ENCODE measurements at places on chromosomes 4 and X. TPM values are rescaled to one million over a fixed set of nuclear protein-coding genes. Genes with fewer than 3 reads are reported as not detected.

GRCh38 chr4:54542119-54542438 is 115.7 kb upstream of the KIT start:
- H3K27me3 ChIP-seq, result no peaks in the 10 kb centered on the region
- H3K4me3 ChIP-seq, result no peak overlapping the region
- H3K36me3 ChIP-seq, result no peaks in the 10 kb centered on the region
- H3K4me1 ChIP-seq, result peaks cover 20% of the 10 kb centered on the region

DNA sequence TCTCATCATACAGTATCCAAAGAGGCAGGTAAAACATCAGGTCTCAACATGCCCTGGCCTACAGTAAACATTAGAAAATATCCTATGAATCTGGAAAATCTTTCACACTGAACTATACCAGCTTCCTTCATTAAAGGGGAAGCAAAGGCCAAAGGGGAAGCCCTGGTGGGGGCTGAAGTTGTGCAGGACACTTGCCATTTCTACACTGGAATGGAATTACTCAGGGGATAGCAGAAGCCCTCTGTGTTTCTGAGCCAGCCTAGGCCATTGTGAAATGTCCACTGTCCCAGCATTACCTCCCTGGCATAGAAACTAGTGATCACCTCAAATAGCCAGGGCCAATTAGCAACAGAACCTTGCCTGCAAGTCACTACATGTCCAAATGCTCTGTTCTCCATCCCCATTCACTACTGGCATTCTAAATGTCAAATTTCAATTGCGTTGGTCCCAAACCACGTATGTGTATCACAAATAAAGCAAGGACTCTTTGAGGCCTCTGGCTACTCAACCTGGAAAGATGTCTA is 429.9 kb downstream of the AFF2 start:
- no peaks in the 10 kb centered on the region for H3K4me1 ChIP-seq
- H3K27me3 ChIP-seq, result no peaks in the 10 kb centered on the region
- H3K36me3 ChIP-seq, result no peaks in the 10 kb centered on the region
- DNase-seq, result no peak

GRCh38 chr4:110287130-110287529 is 88.7 kb upstream of the ELOVL6 start:
- H3K36me3 ChIP-seq, result no peaks in the 10 kb centered on the region
- H3K4me1 ChIP-seq, result no peaks in the 10 kb centered on the region
- peaks cover under 1% of the 10 kb centered on the region for H3K27me3 ChIP-seq
- no peak for DNase-seq

GRCh38 chrX:57643698-57644097 is 36.4 kb downstream of the NLRP2B start:
- H3K27ac ChIP-seq, result no peak overlapping the region
- H3K27me3 ChIP-seq, result no peaks in the 10 kb centered on the region
- DNase-seq, result no peak
- no peaks in the 10 kb centered on the region for H3K36me3 ChIP-seq
- H3K4me3 ChIP-seq, result no peak overlapping the region

DNA sequence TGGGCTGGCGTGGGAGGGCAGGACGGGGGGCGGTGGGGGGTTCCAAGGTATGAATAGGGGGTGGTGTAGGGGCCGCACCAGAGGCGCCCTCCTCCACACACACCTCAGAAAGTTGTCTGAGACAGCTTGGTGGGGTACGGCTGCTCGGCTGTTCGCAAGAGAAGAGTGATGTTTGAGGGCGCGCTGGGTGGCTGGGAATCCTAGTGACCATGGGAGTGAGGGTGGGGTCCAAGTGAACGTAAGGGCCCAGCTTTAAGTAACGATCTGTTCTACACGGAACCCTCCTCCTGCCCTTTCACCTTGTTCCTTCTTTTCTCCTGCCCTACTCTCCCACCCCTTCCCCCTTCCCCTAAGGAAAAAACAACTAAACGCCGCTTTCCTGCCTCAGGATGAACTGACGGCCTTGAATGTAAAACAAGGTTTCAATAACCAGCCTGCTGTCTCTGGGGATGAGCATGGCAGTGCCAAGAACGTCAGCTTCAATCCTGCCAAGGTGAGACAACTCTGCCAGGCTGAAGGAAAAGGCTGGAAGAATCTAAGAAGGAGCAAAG is 664 bp downstream of the MED12 start:
- H3K36me3 ChIP-seq, result no peaks in the 10 kb centered on the region
- H3K27me3 ChIP-seq, result no peaks in the 10 kb centered on the region
- H3K27ac ChIP-seq, result peak overlapping the region; percentile 94
- DNase-seq, result no peak

GRCh38 chrX:103442536-103442901 is 66.2 kb downstream of the BEX3 start:
- no peaks in the 10 kb centered on the region for H3K4me1 ChIP-seq
- DNase-seq, result no peak
- no peaks in the 10 kb centered on the region for H3K36me3 ChIP-seq
- H3K4me3 ChIP-seq, result no peak overlapping the region
- H3K27ac ChIP-seq, result peak overlapping the region; percentile 64
- H3K27me3 ChIP-seq, result no peaks in the 10 kb centered on the region

DNA sequence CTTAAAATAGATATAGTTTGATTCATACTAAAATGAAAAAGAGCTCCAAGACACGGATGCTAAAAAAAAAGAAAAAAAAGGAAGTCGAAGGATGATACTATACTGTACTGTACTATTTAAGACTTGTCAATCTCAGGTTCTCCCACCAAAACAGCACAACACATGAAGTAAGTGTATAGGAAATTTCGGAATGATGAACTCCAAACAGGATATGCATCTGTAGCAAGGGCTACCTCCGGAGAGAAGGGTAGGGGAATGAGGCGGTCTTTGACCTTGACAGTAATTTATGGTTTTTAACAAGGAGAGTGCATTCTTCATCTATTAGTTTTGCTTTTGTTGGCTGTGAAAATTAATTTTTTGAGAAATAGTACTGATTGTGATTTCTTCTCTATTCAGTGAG is 541 bp upstream of the FIP1L1 start:
- DNase-seq, result no peak
- H3K27me3 ChIP-seq, result no peaks in the 10 kb centered on the region
- H3K4me3 ChIP-seq, result peak overlapping the region; percentile 78

DNA sequence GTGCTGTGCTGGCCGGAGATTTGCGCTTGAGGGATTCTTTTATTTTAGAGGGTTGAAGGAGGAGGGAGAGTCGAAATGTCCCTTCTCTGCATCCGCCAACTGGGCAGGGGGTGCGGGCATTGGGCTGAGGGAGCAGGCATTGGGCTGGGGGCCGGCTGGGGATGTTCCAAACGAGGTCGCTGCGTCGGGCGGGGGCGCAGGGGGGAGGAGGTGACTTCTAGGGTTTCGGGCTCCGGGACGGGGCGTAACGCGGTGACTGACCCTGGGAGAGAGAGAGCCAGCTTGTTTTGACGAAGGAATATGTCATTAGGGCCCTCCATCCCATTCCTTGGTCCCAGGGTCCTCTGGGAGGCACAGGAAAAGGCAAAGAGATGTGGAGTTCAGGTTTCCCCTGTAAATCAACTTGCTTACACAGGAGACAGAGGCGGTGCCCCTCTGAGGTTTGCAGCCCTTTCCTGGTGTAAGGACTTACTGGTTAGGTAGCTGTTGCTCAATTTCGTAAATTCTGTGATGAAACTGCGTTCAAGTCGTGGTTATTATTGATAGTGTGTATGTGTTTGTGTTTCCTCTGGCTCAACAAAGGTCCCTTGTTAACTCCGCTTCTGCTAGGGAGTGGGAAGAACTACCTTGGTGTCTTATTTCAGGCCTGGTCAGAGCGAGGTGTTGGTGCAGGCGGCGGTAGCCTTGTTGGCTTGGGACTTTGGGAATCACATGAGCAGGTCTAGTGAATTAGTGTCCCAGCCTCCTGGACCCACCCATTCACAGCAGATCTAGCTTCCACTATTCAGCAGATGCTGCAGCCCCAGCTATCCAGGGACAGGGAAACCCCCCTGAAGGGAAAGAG is 716 bp downstream of the FHIP1A start:
- H3K4me1 ChIP-seq, result peaks cover 14% of the 10 kb centered on the region
- H3K27me3 ChIP-seq, result no peaks in the 10 kb centered on the region
- H3K4me3 ChIP-seq, result peak overlapping the region; percentile 70
- no peak for DNase-seq
- H3K36me3 ChIP-seq, result no peaks in the 10 kb centered on the region

- no peak for DNase-seq
- H3K27me3 ChIP-seq, result no peaks in the 10 kb centered on the region
- no peaks in the 10 kb centered on the region for H3K36me3 ChIP-seq
- no peak overlapping the region for H3K27ac ChIP-seq
- no peak overlapping the region for H3K4me3 ChIP-seq
Observed at GRCh38 chr4:145805490-145805889, 125.5 kb downstream of the C4orf51 start.

- H3K27me3 ChIP-seq, result no peaks in the 10 kb centered on the region
- no peaks in the 10 kb centered on the region for H3K36me3 ChIP-seq
- no peaks in the 10 kb centered on the region for H3K4me1 ChIP-seq
- DNase-seq, result no peak
- no peak overlapping the region for H3K27ac ChIP-seq
Observed at GRCh38 chrX:2261831-2262667, 238.7 kb downstream of the DHRSX start.

- no peaks in the 10 kb centered on the region for H3K36me3 ChIP-seq
- H3K27me3 ChIP-seq, result no peaks in the 10 kb centered on the region
- H3K4me1 ChIP-seq, result no peaks in the 10 kb centered on the region
- no peak for DNase-seq
- H3K27ac ChIP-seq, result no peak overlapping the region
Observed at GRCh38 chr4:133385161-133385954, 236.3 kb downstream of the PCDH10 start.

DNA sequence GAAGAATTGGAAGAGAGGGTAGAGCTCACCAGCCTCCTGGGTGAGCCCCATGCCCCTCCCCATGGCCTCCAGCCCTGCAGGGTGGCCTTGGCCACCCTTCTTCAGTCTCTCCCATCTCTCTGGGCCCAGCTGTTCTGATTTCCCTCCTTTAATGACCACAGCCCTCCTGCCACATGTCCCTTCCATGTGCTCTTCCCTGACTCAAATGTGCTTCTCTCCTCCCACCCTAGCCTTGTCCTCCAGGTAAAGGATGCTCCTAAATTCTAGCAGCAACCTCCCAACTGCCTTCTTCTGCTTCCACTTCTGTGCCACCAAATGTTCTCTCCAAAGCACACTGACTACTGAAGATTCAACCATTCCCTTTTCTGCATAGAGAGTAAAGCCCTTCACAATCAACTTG is 83.0 kb downstream of the ADRA2C start:
- H3K4me3 ChIP-seq, result no peak overlapping the region
- H3K27me3 ChIP-seq, result peaks cover 52% of the 10 kb centered on the region
- H3K27ac ChIP-seq, result no peak overlapping the region
- no peaks in the 10 kb centered on the region for H3K4me1 ChIP-seq
- no peak for DNase-seq
- no peaks in the 10 kb centered on the region for H3K36me3 ChIP-seq

- peaks cover 7% of the 10 kb centered on the region for H3K36me3 ChIP-seq
- no peaks in the 10 kb centered on the region for H3K27me3 ChIP-seq
- DNase-seq, result no peak
- no peak overlapping the region for H3K4me3 ChIP-seq
- H3K27ac ChIP-seq, result no peak overlapping the region
- no peaks in the 10 kb centered on the region for H3K4me1 ChIP-seq
Observed at GRCh38 chr4:186628058-186628711, 72.8 kb upstream of the MTNR1A start.

DNA sequence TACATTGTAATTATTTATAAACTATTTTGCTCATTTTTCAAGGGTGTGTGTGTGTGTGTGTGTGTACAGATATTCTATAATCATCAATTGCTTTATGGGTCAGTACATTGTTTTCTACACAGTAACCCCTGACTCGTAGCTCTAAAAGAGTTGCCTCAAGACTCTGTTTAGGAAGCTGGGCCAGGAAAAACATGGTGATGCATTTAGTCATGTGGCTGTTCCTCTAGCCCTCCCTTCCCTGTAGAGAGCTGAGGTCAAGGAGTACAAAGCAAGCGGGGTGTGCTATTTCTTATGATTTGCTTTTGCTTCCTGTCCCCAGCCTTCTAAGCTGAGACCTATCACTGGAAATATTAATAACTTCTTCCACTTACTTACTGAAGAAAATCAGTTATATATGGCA is 34.8 kb upstream of the SPANXD start:
- no peak overlapping the region for H3K27ac ChIP-seq
- DNase-seq, result no peak
- no peak overlapping the region for H3K4me3 ChIP-seq
- H3K27me3 ChIP-seq, result no peaks in the 10 kb centered on the region

- peaks cover 4% of the 10 kb centered on the region for H3K4me1 ChIP-seq
- H3K36me3 ChIP-seq, result no peaks in the 10 kb centered on the region
- H3K27ac ChIP-seq, result no peak overlapping the region
- DNase-seq, result no peak
- H3K27me3 ChIP-seq, result no peaks in the 10 kb centered on the region
Observed at GRCh38 chr4:164509951-164510350, 244.0 kb upstream of the SMIM31 start.

DNA sequence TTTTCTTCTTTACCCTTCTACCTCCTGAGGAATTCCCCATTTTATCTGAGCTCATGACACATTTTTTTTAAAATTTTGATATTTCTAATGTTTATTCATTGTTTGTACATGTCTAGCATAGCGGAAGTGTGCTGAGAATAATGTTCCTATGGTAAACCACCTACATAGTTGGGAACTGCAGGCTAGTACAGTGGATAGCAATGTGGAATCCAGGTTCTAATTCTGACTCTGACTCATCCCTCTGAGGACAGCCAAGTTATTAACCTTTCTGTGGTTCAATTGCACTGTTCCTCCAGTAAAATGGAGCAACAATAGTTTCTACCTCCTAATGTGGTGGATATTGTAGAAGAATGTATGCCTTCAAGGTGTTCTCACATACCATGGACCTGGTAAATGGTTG is 20.6 kb upstream of the APELA start:
- no peaks in the 10 kb centered on the region for H3K36me3 ChIP-seq
- H3K4me1 ChIP-seq, result no peaks in the 10 kb centered on the region
- H3K27me3 ChIP-seq, result no peaks in the 10 kb centered on the region
- no peak overlapping the region for H3K27ac ChIP-seq
- DNase-seq, result no peak
- H3K4me3 ChIP-seq, result no peak overlapping the region

The NLRP2B gene
- not detected for total RNA-seq

The IL9R gene
- not detected for total RNA-seq

The MRPL1 gene
- 34.5 TPM for total RNA-seq

All from esophagus squamous epithelium (tissue), 5 donors.